ENCODE measurements at places on chromosomes 2 and 18. TPM values are rescaled to one million over a fixed set of nuclear protein-coding genes. Genes with fewer than 3 reads are reported as not detected.
A peak's percentile ranks its signal among the peaks of the same experiment; 100 is the strongest.

DNA sequence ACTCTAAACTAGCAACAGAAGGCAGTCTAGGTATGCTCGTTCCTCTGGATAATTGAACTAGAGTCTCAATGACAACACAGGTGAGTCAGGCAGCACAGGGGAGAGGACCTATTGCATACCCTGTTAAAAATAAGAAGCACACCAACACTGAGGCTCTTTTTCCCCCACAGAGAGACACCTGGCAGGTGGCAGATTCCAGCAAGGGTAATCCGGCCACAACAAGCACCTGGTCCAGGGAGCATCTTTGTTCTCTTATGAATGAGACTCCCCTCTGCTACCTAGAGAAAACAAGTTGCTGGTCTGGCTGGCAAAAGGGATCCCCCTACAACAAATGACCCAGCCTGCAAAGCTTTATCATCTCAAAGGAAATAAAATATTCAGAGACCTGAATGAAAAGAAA, 508.9 kb upstream of the POU3F3 start:
- DNase-seq = no peak
- no peak overlapping the region for H3K4me3 ChIP-seq
- no peaks in the 10 kb centered on the region for H3K36me3 ChIP-seq
- no peaks in the 10 kb centered on the region for H3K4me1 ChIP-seq

DNA sequence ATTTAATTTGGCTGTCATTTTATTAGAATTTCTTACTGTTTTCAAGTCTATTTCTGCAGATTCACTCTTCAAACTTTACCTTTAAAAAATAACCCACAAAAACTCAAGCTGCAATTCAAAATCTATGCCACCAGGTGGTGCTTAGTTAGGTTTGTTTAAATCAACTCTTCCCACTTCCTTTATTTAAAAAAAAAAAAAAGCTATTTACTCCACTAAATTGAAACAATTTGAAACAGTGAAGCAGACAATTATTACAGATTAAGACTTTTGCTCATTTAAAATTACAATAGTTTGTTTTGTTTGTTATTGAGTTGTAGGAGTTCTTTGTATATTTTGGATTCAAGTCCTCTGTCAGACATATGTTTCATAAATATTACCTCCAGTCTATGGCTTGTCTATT, 300.0 kb downstream of the PDE11A start:
- no peaks in the 10 kb centered on the region for H3K4me1 ChIP-seq
- H3K36me3 ChIP-seq = no peaks in the 10 kb centered on the region
- H3K27ac ChIP-seq = no peak overlapping the region

- H3K27ac ChIP-seq = no peak overlapping the region
- H3K4me3 ChIP-seq = no peak overlapping the region
- H3K4me1 ChIP-seq = no peaks in the 10 kb centered on the region
- no peak for DNase-seq
- H3K36me3 ChIP-seq = no peaks in the 10 kb centered on the region
- H3K27me3 ChIP-seq = no peaks in the 10 kb centered on the region
Observed at GRCh38 chr2:173044686-173045085, 31.0 kb upstream of the MAP3K20 start.

DNA sequence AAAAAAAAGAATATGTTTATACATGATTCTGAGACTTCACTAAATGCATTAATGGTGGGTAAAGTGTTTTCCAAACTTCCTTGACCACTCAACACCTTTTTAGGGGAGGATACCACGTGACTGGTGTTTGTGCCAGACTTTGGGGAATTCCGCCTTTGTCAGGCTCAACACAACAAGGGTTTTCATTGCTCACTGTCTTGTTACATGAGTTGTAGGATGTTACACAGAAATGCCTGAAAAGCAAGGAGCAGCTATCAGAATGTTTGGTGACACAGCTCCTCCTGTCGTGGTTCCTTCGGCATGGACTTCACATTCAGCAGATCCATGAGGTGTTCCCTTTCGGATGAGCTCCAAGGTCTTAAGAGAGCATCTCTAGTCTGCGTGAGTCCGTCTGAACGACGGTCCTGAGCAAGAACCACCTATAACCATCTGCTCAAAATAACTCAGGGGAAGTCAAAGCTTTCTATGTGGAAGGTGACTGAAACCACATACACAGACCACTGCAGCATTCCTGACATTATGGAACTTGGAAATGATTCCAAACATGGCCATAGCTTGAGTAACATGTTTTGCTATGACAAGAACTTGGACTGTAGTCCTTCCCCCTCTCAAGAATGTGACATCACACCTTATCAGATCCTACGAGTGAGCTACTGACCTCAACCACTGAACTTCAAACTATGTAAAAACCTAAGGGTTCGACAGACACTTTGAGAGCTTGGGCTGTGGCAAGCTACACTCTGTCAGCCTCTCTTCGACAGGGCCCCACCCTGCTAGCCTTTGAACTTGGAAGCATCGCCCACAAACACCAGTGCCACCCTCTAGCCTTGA, 57.5 kb downstream of the MCFD2 start:
- H3K27me3 ChIP-seq = peaks cover 4% of the 10 kb centered on the region
- H3K36me3 ChIP-seq = no peaks in the 10 kb centered on the region
- H3K4me3 ChIP-seq = no peak overlapping the region
- H3K4me1 ChIP-seq = peaks cover 11% of the 10 kb centered on the region
- H3K27ac ChIP-seq = no peak overlapping the region

- H3K27ac ChIP-seq = no peak overlapping the region
- H3K4me3 ChIP-seq = no peak overlapping the region
- no peaks in the 10 kb centered on the region for H3K27me3 ChIP-seq
- H3K36me3 ChIP-seq = no peaks in the 10 kb centered on the region
- DNase-seq = no peak
Observed at GRCh38 chr18:61198486-61198885, 134.7 kb upstream of the CDH20 start.

DNA sequence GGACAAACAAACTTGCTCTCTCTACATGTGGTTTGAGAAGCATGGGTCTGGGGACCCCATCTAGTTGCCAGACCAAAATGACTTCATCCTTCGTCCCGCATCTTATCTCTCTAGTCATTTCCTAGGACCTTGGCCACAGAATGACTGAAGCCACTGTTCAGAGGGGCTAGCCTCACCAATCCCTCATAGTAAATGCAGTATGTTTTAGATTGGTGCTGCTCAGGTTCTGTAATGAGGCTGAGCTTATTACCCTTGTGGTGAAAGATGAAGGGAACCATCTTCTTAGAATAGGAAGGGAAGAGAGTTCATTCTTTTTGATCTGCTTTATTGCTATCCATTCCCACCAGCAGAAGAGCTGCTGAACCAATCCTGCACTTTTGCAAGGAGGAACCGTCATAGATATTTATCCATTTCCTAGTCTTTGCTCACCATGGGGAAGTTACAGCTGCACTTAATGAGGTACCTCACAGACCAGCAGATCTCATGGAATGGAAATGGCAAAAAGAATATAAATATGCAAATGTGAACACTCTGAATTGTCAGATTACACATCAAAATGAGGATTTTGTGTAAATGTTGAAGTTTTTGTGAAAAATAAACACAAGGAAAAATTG, 436.7 kb downstream of the LPIN1 start:
- DNase-seq = no peak
- H3K36me3 ChIP-seq = no peaks in the 10 kb centered on the region
- H3K4me1 ChIP-seq = peaks cover 5% of the 10 kb centered on the region
- H3K27ac ChIP-seq = no peak overlapping the region
- no peaks in the 10 kb centered on the region for H3K27me3 ChIP-seq

- no peaks in the 10 kb centered on the region for H3K36me3 ChIP-seq
- no peak overlapping the region for H3K4me3 ChIP-seq
- no peak for DNase-seq
- H3K4me1 ChIP-seq = no peaks in the 10 kb centered on the region
Observed at GRCh38 chr2:191739194-191739593, 61.3 kb downstream of the NABP1 start.

DNA sequence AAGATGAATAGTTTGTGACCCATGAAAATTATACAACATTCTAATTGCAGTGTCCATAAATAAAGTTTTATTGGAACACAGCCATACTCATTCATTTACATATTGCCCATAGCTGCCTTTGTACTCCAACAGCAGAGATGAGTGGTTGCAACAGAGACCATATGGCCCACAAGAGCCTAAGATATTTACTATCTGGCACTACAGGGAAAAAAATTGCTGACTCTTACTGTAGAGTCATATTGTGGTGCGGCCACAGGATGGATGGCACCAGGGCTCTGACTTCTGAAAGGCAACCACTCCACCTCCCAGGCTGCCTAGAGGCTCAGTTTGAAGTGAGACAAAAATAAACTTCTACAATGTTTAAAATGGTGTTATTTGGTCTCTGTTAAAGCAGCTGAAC, 404.0 kb upstream of the ATP5MC3 start:
- H3K36me3 ChIP-seq = no peaks in the 10 kb centered on the region
- no peak overlapping the region for H3K4me3 ChIP-seq
- H3K4me1 ChIP-seq = no peaks in the 10 kb centered on the region
- DNase-seq = no peak
- H3K27ac ChIP-seq = no peak overlapping the region

DNA sequence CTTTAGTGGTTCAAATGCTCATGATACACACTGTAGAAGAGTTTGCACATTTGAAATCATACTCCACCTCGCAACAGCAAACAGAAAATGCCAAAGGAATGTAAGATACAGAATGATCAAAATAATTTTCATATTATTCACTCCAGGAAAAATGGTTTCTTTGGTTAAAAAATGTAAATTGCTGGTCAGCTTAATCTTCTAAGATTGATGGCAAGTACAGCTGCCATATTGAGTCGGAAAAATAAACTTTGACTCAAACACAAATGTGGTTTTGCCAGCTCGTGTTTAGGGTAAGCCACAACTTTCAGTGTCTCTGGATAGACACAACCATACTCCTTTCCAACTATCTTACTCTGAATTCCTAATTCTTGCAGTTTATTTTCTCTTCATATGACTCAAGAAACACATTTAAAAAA, 154.9 kb upstream of the SMIM21 start:
- H3K36me3 ChIP-seq = no peaks in the 10 kb centered on the region
- H3K4me3 ChIP-seq = no peak overlapping the region
- no peaks in the 10 kb centered on the region for H3K4me1 ChIP-seq

DNA sequence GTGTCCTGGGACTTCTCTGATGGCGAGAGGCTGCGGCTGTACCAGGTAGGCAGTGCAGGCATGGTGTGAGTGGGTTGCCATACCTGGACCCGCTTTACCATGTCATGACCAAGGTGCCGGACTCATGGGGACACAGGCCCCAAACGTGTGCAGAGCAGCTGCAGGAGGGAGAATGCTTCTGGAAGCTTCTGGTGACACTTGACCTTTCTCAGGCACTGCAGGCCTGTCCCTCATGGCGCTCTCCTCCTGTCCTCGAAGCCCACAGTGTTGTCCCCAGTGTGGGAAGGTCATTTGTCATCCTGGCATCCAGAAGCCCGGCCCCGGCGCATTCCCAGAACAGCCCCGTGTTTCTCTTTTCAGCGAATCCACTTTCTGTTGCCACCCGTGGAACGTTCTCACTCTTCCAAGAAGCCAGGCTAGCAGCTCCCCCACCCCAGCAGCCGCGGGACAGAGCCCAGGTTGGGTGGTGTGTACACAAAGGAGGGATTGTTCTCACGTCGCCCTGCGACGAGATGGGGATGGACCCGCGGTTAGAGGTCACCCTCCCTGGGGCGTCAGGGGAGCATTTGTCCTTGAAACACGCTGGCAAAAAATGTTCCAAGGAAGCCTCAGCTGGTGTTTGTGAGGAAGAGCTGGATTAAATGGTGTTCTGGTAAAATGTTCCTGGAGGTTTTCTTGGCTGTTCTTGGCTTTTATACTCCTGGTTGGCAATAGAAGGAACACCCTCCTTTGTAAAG, 43.7 kb downstream of the SH3BP4 start:
- peaks cover 9% of the 10 kb centered on the region for H3K27me3 ChIP-seq
- peaks cover 35% of the 10 kb centered on the region for H3K4me1 ChIP-seq
- H3K27ac ChIP-seq = no peak overlapping the region
- DNase-seq = no peak

DNA sequence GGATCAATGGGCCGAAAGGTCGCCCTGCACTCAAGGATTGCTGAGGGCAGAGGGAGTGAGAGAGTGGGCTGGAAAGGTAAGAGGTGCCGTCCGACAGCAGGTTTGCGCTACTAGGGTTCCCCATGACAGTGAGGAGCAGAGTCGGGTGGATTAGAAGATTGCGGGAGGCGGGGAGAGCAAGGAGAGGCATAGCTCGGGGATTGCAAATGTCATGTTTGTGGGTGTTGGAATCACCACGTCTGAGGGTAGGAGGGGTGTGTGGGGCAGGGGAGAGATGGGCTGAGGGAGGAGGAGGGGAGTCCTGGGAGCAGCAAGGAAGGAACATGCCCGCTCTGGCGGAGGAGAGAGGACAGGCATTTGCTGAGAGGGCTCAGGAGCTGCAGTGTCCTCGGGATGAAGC, 81.2 kb downstream of the ZCCHC2 start:
- H3K27me3 ChIP-seq = peaks cover 13% of the 10 kb centered on the region
- DNase-seq = no peak
- peak overlapping the region; percentile 44 for H3K27ac ChIP-seq

DNA sequence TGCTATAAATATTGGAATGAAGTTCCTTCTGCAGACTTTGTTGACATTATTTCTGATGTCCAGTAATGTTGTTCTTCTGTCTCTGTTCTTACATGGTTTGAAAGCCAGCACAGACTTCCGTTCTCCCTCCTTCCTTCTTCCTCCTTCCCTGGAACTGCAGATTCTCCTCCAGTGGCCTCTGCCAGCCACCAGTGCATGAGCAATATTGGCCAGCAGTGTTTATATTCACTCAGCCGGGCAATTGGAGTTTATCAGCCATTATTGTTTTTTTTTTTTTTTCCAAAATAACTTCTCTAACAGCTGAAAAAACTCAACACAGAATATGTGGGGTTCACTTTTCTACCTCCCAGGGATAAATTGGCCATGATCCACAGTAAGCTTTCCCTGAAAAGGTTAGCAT, 86.8 kb downstream of the ADCYAP1 start:
- peaks cover 9% of the 10 kb centered on the region for H3K4me1 ChIP-seq
- H3K36me3 ChIP-seq = peaks cover 10% of the 10 kb centered on the region
- H3K27ac ChIP-seq = no peak overlapping the region
- no peak overlapping the region for H3K4me3 ChIP-seq
- no peaks in the 10 kb centered on the region for H3K27me3 ChIP-seq

ELAC1 gene
- 9.2 TPM for total RNA-seq

TMSB10 gene
- 3,273 TPM for total RNA-seq

OR6B2 gene
- total RNA-seq = not detected

TFCP2L1 gene
- 0.07 TPM for total RNA-seq

TPRKB gene
- 27.2 TPM for total RNA-seq

GALNT3 gene
- 1.3 TPM for total RNA-seq

IKZF2 gene
- 1.8 TPM for total RNA-seq

RAX gene
- not detected for total RNA-seq

Data from glutamatergic neuron (in vitro differentiated cells).